ENCODE measurements at places on chromosomes 2 and 18. TPM values are rescaled to one million over a fixed set of nuclear protein-coding genes. Genes with fewer than 3 reads are reported as not detected.

Gene SERPINB3
- total RNA-seq, result not detected

Gene MAP3K19
- total RNA-seq, result 34.3 TPM

Gene SLC19A3
- 7.5 TPM for total RNA-seq

Gene EIF2B4
- total RNA-seq, result 51.7 TPM
